ENCODE measurements at places on chromosomes 12 and 14. TPM values are rescaled to one million over a fixed set of nuclear protein-coding genes. Genes with fewer than 3 reads are reported as not detected.
A peak's percentile ranks its signal among the peaks of the same experiment; 100 is the strongest.

The AQP6 gene
- total RNA-seq, result not detected

The NID2 gene
- 0.49 TPM for total RNA-seq

The PHETA1 gene
- 4.2 TPM for total RNA-seq

The PPP1R36 gene
- 0.24 TPM for total RNA-seq

The AJUBA gene
- total RNA-seq, result 47.3 TPM

The RPAP3 gene
- 70.0 TPM for total RNA-seq

The TOMM20L gene
- not detected for total RNA-seq

The LRRC10 gene
- total RNA-seq, result not detected

The KITLG gene
- total RNA-seq, result 14.5 TPM

The RPGRIP1 gene
- total RNA-seq, result not detected

The P2RX2 gene
- total RNA-seq, result not detected

The MYO1A gene
- not detected for total RNA-seq

The GPR162 gene
- 2.2 TPM for total RNA-seq

The KRT85 gene
- not detected for total RNA-seq

The SDR9C7 gene
- not detected for total RNA-seq

The INHBC gene
- total RNA-seq, result 0.28 TPM

- no peak for DNase-seq
Measured at GRCh38 chr14:99924379-99924778, 131.2 kb downstream of the EML1 start.

DNA sequence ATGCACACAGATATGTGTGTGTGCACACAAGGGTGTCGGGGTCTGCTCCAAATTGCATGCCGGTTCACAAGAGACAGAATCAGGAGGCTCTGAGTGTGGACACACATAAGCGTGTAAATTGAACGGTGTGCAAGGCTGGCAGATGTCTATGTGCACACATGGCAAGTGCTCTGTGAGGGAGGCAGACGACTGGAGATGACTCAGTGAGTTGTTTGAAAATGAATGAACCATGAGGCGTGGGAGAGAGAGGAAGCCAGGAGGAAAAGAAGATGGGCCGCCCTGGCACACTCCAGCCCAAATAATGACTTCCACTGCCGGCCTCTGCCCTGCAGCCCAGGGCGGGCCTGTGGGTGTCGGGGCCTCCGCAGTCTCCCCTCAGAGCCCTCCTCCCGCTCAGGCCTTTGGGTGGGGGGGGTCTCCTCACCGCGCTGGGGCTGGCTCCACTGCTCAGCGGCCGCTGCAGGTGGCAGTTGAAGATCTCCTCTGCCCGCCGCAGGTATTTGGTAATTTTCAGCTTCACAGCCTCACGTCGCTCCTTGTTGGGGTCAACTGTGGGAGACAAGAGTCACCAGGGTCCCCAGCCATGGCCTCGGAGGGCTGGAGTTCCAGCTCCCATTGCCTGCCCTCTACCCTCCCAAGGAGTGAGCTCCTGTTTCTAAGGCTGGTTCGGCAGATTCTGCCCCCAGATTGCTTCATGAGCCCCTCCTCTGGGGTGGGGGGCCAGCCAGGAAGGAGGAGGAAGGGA is 3.5 kb downstream of the RPS6KL1 start:
- DNase-seq, result no peak

DNA sequence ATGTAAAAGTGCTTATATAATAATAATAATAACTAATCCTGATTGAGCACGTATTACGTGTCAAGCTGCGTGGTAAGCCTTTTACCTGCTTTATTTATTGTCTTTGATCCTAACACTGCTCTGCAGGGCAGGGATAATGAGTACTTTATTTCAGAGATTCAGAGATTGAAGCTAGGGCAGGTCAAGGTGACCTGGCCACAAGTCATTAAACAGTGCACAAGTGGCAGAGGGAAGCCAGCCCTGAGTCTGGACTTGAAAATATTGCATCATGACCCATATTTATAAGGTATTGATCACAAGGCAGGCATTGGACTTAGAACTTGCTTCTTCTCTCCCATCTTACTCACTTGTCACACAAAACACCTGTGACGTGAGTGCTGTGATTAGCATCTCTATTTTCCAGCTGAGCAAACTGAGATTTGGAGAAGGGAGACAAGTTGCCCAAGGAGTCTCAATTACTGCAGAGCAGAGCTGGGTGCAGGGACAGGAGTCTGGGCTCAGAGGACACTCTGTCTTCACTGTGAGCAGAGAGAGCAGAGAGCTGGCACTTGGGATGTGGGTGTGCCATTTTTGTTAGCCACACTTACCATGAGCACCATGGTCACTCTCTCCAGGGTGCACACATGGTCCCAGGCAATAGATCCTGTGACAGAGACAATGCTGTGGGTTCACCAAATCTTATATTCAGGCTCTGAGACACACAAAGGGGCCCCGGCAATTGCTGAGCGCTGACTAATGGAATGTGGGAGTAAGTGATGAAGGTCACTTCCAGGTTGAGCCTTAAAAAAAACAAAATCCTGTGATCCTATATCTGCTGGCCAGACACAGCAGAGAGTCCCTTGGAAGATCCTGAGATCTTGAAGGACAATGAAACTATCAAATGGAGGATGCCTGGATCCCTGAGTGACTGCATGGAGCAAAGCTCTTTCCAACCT is 113.2 kb upstream of the MED13L start:
- DNase-seq, result no peak

DNA sequence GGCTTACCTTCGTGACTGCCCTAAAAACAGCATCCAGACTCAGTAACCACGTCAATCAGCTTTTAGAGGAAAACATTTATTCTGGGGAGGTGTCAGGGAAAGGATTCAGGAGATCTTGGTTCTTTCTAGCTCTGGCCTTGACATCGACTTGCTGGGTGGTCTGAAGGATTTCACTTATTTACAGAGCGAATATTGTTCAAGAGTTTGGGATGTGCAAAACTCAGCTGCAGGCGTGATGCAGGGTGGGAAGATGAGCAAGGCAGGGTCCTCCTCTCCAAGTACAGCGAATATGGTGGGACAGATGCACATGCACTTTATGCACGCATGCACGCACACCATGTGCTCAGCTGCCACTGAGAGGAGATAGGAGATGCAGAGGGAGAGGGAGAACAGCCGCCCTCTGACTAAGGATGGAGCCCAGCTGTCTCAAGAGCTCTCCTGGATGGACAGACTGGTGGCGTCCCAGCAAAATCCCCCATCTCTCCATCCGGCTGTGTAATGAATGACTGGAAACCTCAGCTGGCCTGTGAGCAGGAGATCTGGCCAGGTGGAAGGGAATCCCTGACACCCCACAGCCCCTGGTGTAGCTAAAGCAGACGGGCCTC is 24.4 kb upstream of the BDKRB1 start:
- peak; percentile 54 for DNase-seq

GRCh38 chr12:95237315-95237714 is 19.7 kb downstream of the VEZT start:
- no peak for DNase-seq

- DNase-seq, result no peak
Measured at GRCh38 chr14:105856676-105857219, 330.4 kb downstream of the TMEM121 start.

- DNase-seq, result no peak
Measured at GRCh38 chr12:92155733-92156132, 10.1 kb upstream of the BTG1 start.

GRCh38 chr14:97866195-97866594 is 1069.0 kb downstream of the VRK1 start:
- no peak for DNase-seq

DNA sequence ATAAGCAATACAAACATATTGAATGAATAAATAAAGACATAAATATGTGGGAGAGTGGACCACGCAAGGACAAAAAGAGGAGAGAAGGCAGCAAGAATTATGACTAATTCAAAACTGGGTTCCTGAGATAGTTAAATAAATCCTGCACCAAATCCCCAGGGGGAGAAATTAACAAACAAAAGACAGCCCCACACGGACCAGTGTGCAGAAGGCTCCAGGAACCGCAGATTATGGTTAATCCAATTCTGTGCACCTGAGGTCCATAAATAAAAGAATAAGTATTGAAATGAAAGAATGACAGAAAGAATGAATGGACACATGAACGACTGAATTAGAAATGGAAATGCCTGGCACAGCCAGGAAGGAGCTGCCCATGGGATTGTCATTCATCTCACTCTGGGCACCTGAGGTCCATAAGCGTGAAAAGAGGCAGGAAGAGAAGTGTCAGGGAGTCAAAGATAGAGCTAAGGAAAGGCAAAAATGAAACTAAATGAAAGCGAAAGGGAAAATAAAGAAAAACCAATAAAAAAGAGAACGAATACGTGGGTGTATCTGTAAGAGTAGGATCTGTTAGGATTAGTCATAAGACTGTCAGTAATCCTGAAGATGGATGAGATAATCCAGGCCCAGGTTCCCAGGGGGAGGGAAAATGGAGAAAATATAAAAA is 23.3 kb downstream of the MEG3 start:
- no peak for DNase-seq

DNA sequence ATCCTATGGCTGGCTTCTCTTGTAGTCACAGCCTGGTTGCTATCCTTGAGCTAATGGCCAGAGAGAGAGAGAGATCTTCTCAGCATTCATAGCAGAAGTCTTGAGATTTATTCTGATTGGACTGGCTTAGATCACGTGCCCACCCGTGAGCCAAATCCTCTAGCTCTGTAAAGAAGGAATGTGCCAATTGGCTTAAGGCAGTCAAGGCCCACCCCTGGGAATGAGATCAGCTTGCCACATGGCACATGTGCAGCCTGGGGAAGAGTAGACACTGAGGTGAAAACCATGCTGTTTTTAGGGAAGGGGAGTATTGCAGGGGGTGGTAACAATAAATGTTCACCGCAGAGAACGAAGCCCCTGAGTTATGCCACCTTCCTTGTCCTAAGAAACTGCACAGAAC is 36.3 kb downstream of the PLEKHG7 start:
- peak; percentile 47 for DNase-seq

DNA sequence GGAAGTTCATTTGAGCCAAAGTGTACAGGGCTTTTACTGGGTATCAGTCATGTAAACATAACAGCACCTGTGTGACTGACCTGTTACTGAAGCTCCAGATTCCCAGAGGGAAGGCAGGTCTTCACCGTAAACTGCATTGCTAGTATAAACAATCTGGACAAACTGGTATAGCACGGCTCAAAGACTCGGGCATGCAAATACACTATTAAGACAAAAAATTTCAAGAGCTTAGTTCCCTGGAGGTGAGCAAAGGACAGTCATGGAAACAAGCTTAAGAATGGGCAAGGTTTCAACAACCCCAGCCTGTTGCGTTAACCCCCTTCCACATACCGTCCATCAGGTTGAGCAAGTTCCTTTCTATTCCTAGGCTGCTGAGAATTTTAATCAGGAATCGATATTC is 9.4 kb downstream of the PARP11 start:
- DNase-seq, result no peak

GRCh38 chr14:95514131-95515079 is 2.0 kb downstream of the SYNE3 start:
- DNase-seq, result peak; percentile 73

GRCh38 chr12:66047411-66048021 is 83.0 kb downstream of the LLPH start:
- DNase-seq, result no peak

- no peak for DNase-seq
Measured at GRCh38 chr12:15757553-15758255, 31.5 kb downstream of the EPS8 start.

DNA sequence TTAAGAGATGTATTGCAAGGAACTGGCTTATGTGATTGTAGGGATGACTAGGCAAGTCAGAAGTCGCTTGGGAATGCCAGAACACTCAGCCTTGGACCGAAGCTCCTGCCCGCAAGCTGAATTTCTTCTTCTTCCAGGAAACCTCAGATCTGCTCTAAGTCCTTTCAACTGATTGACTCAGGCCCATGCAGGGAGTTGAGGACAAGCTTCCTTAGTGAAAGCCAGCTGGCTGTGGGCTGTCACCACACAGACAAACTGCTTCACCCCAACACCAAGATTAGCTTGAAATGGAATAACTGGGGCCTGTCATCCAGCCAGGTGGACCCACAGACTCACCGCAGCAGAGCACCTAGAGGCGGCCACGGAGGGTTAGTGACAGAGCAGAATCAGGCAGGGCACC is 24.7 kb downstream of the BDKRB2 start:
- DNase-seq, result no peak

DNA sequence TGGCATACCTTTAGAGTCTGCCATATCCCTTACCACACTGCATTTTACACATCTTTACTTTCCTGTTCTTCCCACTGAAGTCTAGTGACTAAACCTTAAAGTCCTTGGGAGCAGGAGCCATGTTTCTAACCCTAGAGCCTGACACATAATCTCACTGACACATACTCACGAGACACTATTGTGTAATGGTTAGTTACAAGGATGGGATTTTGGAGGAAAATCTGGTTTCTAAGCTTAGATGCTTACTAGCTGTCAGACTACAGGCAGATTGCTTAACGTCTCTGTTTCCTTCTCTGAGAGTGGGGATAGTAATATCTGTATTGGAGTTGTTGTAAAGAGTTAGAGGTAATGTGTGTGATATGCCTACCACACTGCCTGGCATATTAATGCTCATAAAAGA is 6.2 kb upstream of the DYRK4 start:
- DNase-seq, result no peak

- DNase-seq, result no peak
Measured at GRCh38 chr12:100833282-100833681, 38.7 kb downstream of the ANO4 start.

GRCh38 chr14:89276424-89276975 is 140.5 kb downstream of the FOXN3 start:
- DNase-seq, result no peak

- peak; percentile 74 for DNase-seq
Measured at GRCh38 chr12:20646239-20646827, 48.8 kb upstream of the SLCO1C1 start.

DNA sequence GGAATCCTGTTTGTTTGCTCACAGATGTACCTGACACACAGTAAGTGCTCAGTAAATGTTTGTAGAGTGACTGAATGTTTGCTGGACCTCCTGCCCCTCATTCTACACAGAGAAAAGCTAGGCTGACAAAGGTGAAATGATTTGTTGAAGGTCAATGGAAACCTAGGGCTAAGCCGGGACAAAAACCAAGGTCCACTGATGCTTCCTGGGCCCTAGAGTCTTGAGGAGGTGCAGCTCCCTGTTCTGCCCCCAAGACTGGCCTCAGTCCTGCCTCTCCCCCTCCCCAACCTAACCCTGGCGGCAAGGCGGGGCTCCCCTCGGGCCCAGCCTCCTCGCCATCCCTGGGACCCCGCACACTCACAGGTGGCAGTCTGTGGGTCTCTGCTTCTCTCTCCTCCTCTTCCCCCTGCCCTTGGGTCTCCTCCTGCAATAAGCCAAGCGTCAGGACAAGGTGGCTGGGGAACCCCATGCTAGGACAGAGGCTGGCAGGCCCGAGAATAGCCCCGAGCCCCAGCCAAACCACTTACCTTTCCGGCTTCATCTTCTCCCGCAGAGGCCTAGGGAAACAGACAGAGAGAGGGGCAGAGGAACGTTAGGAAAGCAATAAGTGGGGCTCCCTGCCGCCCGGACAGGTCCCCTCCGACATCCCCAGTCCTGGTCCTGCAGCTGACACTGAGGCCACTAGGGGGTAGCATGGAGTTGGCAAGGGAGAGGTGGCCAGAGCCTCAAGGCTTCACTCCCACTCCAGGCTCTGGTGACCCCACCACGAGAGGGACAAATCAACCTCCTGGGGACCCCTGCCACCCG is 9.3 kb downstream of the PGF start:
- DNase-seq, result peak; percentile 81

- DNase-seq, result peak; percentile 31
Measured at GRCh38 chr14:33432407-33433023, 493.8 kb downstream of the NPAS3 start.
